ENCODE measurements at places on chromosomes 1 and 21.

- peaks cover 14% of the 10 kb centered on the region for H3K4me1 ChIP-seq
- peak; percentile 12 for DNase-seq
Measured at GRCh38 chr1:83508485-83509151, 490.3 kb downstream of the TTLL7 start.

DNA sequence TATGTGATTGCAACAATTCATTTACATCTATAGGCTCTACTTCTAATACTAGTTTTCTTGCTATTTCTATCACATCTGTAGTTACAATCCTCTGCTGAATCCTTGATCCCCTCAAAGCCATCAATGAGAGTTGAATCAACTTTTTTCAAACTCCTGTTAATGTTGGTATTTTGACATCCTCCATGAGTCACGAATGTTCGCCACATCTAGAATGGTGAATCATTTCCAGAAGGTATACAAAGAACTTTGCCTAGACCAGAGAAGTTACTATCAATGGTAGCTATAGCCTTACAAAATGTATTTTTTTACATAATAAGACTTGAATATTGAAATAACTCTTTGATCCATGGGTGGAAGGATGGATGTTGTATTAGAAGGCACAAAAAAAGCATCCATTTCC, 110.0 kb downstream of the AMY1C start:
- H3K4me3 ChIP-seq, result no peak overlapping the region
- H3K27me3 ChIP-seq, result no peaks in the 10 kb centered on the region
- no peaks in the 10 kb centered on the region for H3K4me1 ChIP-seq
- no peak for DNase-seq
- H3K27ac ChIP-seq, result no peak overlapping the region

GRCh38 chr1:39877231-39877778, 6.0 kb downstream of the TRIT1 start:
- no peak for DNase-seq
- H3K4me3 ChIP-seq, result no peak overlapping the region
- no peaks in the 10 kb centered on the region for H3K27me3 ChIP-seq
- H3K27ac ChIP-seq, result no peak overlapping the region
- peaks cover 46% of the 10 kb centered on the region for H3K4me1 ChIP-seq

GRCh38 chr1:110106013-110106941, 6.0 kb upstream of the UBL4B start:
- no peak overlapping the region for H3K27ac ChIP-seq
- no peaks in the 10 kb centered on the region for H3K27me3 ChIP-seq
- H3K4me1 ChIP-seq, result no peaks in the 10 kb centered on the region
- H3K4me3 ChIP-seq, result no peak overlapping the region
- DNase-seq, result peak; percentile 55
- H3K36me3 ChIP-seq, result no peaks in the 10 kb centered on the region

DNA sequence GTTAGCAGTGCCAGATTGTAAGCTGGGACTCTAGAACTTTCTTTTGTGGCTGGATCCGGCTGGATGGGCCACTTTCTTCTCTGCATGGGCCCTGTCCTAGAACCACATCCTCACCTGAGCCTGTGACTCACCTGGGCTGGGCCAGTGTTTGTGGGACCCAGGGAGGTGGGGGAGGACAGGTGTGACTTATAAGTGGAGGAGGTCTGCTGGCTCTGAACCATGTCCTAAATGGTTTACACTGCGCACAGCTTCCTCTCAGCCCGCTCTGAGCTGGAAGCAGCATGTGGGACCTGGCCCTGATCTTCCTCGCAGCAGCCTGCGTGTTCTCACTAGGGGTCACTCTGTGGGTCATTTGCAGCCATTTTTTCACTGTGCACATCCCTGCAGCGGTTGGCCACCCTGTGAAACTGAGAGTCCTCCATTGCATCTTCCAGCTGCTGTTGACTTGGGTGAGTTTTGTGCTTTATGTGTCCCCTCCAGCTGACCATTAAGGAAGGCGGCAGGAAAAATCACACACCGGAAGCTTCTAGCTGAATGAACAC, at the start of gene AADACL3:
AADACL3 (plus strand) TSS at position 215 of the 542 bp plus-strand sequence; CDS start at position 282, 67 bp downstream.
- no peaks in the 10 kb centered on the region for H3K36me3 ChIP-seq
- DNase-seq, result no peak
- no peak within 1 kb of the TSS for H3K4me3 ChIP-seq
- H3K27ac ChIP-seq, result no peak within 1 kb of the TSS

DNA sequence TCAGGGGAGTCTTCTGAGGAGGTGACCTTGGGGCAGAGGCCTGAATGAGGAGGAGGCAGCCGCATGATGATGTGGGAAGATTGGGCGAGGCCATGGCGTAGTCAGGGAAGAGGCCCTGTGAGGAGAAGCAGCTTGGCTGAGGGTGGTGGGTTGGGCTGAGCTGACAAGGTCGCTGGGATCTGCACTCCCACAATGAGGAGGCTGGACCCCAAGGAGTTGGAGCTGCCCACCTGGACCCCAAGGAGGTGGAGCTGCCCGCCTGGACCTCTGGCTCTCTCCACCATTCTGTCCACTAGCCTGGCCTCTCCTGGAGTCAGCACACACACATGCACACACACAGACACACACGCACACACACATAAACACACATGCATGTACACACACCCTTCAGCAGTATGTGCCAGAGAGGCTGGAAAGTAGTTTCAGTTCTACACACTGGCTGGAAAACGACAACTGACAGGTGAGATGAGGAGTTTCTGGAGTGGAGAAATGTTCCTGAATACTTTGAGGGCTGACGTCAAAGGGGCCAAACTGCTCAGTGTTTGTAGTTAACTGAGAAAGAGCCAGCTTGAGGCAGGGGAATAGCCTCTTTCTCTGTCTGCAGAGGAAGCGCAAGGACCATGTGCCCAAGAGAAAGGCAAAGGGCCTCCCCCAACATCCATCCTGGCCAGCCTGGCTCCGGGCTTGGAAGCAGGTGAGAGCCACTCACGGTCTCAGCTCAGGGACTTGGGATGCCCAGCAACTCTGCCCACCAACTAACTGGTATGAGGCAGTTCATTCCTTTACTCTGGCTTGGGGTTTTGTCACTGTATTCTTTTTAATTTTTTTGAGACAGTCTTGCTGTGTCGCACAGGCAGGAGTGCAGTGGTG, 7.1 kb downstream of the SMPDL3B start:
- no peak overlapping the region for H3K27ac ChIP-seq
- H3K4me1 ChIP-seq, result no peaks in the 10 kb centered on the region
- no peak for DNase-seq
- no peak overlapping the region for H3K4me3 ChIP-seq
- H3K36me3 ChIP-seq, result no peaks in the 10 kb centered on the region
- no peaks in the 10 kb centered on the region for H3K27me3 ChIP-seq

DNA sequence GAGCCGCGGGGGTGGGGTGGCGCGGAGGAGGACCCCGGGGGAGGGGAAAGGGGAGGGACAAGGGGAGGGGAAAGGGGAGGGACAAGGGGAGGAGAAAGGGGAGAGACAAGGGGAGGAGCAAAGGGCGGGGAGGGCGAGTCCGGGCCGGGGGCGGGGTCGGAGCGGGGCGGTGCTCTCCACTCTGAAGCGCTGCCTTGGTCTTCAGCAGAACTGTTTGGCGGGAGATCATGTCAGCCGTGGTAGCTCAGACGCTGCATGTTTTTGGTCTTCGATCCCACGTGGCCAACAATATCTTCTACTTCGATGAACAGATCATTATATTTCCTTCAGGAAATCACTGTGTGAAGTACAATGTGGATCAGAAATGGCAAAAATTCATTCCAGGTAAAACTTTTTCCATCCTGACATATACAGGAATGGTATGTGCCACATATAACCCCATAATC, 420 bp downstream of the CFAP57 start:
- peaks cover 29% of the 10 kb centered on the region for H3K36me3 ChIP-seq
- peaks cover 14% of the 10 kb centered on the region for H3K4me1 ChIP-seq
- H3K27ac ChIP-seq, result peak overlapping the region; percentile 79
- peak overlapping the region; percentile 94 for H3K4me3 ChIP-seq
- peaks cover 11% of the 10 kb centered on the region for H3K27me3 ChIP-seq

- no peak for DNase-seq
- no peaks in the 10 kb centered on the region for H3K27me3 ChIP-seq
- H3K4me3 ChIP-seq, result no peak overlapping the region
- H3K4me1 ChIP-seq, result no peaks in the 10 kb centered on the region
- H3K36me3 ChIP-seq, result no peaks in the 10 kb centered on the region
Measured at GRCh38 chr1:53110370-53111072, 31.9 kb downstream of the SLC1A7 start.

Data from gastrocnemius medialis (tissue), 4 donors.